IPS DF 6.9 (cell line): ENCODE measurements at places on chromosomes 2 and 18.

DNA sequence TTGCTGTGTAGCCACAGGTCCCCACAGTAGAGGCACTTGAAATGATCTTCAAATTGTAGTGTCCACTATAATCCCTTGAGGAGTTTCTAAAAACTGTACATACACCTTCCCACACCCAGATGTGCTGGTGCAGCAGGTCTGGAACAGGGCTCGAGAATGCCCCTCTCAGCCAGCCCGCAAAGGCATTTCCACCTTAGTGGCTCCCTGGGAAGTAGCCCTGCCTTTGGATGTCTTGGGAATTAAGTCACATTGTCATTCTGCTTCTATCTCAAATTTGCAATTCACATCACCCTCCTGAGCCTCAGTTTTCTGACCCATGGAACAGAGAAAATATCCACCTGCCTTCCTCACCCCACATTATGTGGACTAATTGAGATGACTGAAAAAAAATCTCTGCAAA lies 44.3 kb upstream of the TCF7L1 start:
- no peaks in the 10 kb centered on the region for H3K27me3 ChIP-seq
- H3K4me3 ChIP-seq, result no peak overlapping the region
- no peak for DNase-seq

GRCh38 chr2:200787351-200788120 lies 24.2 kb upstream of the BZW1 start:
- H3K4me1 ChIP-seq, result peaks cover 5% of the 10 kb centered on the region; the same call in 1 of the 2 replicates
- H3K27me3 ChIP-seq, result no peaks in the 10 kb centered on the region
- H3K27ac ChIP-seq, result no peak overlapping the region

GRCh38 chr2:126894585-126895182 lies 4.0 kb upstream of the TEX51 start:
- no peaks in the 10 kb centered on the region for H3K27me3 ChIP-seq
- DNase-seq, result no peak
- H3K4me1 ChIP-seq, result no peaks in the 10 kb centered on the region
- no peak overlapping the region for H3K4me3 ChIP-seq

DNA sequence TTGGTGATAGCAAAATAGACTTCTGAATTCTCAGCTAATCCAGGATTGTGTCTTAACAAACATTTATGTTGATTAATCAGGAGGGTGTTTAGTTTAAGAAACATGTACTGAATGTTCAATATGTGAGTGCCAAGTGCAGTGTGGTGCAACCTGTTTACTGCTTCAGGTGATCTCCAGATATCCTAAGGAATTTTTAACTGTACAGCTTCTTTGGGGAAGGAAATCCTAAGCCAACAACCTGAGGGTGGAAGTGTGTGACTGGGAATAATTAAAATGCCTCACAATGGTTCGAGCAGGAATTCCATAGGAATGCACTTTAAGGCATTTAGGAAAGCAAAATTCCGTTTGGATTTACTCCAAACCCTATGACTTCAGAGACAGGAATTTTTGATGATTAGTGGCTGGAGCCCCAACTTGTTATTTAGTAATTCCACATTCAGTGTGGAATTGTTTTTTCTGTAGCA lies 16.4 kb downstream of the CRIM1 start:
- H3K4me3 ChIP-seq, result no peak overlapping the region
- H3K36me3 ChIP-seq, result peaks cover 2% of the 10 kb centered on the region; the same call in 1 of the 2 replicates
- DNase-seq, result no peak
- H3K4me1 ChIP-seq, result peaks cover 23% of the 10 kb centered on the region
- H3K27me3 ChIP-seq, result no peaks in the 10 kb centered on the region

DNA sequence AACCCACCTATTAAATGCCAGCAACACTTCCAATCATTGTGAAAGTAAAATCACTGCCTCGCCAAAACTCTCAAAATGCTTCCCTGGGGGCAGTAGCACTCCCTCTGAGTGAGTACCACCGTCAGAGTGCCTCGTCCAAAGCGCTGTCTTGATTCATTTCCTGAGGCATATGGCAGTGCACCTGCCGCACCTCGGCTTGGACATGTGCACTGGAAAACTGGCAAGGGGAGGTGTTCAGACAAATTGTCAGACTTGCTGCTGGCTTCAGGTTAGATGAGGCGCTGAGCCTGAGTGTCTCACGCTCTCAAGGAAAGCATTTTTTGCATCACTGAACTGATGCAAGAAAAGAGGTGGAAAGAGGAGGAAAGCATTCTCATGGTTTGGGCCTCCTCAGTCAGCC lies 132.8 kb downstream of the ATL2 start:
- H3K36me3 ChIP-seq, result no peaks in the 10 kb centered on the region
- H3K4me1 ChIP-seq, result peaks cover 2% of the 10 kb centered on the region; the same call in 1 of the 2 replicates
- no peaks in the 10 kb centered on the region; the same call in 1 of the 2 replicates for H3K27me3 ChIP-seq
- DNase-seq, result no peak

DNA sequence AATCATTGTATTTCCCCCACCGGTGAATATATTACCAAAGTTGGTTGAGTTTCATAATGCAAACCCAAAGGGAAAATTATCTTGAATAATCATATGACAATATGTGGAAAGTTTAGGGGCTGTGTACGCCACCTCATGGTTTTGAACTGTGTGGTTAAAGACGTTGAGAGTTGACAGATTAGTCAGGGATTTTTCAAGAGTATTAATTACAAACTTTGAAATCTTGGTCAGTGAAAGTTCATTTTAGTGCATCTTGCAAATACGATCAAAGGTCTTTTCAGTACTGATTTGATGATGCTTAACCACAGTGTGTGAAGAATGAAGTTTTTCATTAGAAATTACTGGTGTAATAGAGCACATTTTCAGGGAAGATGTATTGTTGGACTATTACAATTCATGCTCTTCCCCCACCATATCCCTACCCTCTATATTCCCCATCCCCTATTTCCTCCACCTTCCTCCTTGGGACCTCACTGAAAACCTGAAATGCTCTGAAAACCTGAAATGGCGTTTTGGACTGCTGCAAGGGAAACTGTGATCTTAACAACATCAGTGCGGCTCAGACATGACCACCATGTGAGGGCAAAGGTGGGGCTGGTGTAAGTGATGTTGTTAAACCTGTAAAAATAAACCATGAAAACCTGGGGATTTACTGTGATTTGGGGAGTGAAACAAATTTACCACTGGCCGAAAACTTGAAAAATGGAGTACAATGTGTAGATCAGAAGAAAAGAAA lies 4.5 kb upstream of the BCL2L11 start:
- H3K4me3 ChIP-seq, result no peak overlapping the region
- DNase-seq, result no peak
- no peak overlapping the region for H3K27ac ChIP-seq
- H3K36me3 ChIP-seq, result no peaks in the 10 kb centered on the region

DNA sequence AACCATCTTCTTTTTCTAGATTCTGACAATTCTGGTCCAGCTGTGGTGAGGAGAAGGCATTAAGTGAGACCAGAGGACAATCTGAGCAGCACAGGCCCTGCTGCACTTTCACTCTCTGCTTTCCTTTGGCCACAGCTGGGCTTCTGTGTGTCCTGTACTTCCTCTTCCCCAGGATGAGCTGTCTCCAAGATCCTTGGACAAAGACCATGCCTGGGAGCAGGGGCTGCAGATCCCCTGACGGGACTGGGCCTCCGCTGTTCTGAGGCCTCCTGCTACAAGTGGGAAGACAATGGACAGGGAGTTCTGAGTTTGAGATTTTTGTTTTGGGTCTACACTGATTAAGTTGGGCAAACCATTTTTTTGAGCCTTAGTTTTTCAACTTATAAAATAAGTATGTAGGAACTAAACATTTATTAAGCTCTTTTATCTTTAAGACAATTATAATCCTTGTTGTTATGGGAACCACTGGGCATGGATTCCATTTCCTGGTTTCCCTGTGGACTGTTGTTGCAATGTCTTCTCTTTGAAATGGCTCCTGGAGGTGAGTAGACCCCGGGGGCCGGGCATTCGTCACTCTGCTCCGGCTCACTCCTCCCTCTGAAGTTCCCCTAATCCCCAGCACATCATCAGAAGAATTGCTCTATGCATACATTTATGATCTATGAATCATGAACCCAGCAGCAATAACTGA lies 266.6 kb downstream of the ACTR3 start:
- no peaks in the 10 kb centered on the region for H3K4me1 ChIP-seq
- H3K27ac ChIP-seq, result no peak overlapping the region
- no peaks in the 10 kb centered on the region for H3K27me3 ChIP-seq

DNA sequence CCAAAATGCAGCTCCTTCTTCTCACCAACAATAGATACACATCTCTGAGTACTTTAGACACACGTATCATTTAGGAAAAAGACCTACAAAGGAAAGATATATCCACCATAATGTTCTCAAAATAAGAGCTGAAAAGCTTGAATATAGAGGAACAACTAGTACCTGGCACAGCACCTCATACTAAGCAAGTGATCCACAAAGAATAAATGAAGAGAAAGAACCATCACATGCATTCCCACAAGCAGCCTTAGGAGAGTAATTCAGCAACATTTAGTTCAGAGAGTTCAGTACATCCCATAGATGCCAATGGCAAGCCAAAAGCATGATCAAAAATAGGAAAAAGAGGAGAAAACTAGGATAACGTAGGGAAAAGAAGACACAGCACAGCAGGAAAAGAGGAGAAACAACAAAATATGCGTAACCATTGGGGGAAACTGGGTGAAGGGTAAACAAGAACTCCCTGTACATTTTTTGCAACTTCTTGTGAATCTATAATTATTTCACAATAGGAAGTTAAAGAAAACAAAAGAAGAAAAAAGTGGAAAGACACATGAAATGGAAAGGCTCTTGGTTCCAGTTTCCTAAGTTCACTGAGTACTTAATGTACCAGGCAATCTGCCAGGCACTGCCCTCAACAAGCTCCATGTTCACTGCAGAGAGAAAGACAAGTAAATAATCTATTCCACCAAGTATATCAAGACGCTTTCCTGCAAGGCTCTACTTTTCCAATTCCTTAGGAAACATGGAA lies 22.3 kb downstream of the CLASP1 start:
- no peaks in the 10 kb centered on the region for H3K27me3 ChIP-seq
- no peak overlapping the region for H3K27ac ChIP-seq
- no peaks in the 10 kb centered on the region for H3K36me3 ChIP-seq
- DNase-seq, result no peak
- no peak overlapping the region for H3K4me3 ChIP-seq
- no peaks in the 10 kb centered on the region for H3K4me1 ChIP-seq

DNA sequence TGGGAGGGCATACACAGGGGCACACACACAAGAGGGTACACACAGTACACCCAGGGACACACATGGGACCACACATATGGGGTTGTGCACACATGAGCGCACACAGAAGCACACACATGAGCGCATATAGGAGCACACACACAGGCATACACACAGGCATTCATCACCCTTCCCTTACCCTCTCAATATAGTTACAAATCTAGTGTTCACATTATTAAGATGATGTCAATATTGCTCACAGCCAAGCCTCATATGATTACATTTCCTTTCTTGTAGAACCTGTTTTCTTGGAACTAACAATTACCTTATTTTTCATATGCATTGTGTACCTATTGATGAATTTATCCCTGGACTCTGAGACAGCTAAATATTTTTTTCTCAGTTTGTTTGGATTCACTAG lies 156.7 kb downstream of the FHOD3 start:
- no peaks in the 10 kb centered on the region for H3K27me3 ChIP-seq
- no peaks in the 10 kb centered on the region for H3K36me3 ChIP-seq
- no peak overlapping the region for H3K27ac ChIP-seq
- DNase-seq, result no peak
- no peak overlapping the region for H3K4me3 ChIP-seq
- peaks cover 6% of the 10 kb centered on the region for H3K4me1 ChIP-seq

GRCh38 chr2:77404189-77404588 lies 118.0 kb downstream of the LRRTM4 start:
- no peak overlapping the region for H3K27ac ChIP-seq
- no peaks in the 10 kb centered on the region; the same call in 1 of the 2 replicates for H3K4me1 ChIP-seq
- no peak for DNase-seq
- H3K36me3 ChIP-seq, result no peaks in the 10 kb centered on the region
- H3K27me3 ChIP-seq, result no peaks in the 10 kb centered on the region
- H3K4me3 ChIP-seq, result no peak overlapping the region

GRCh38 chr2:31266804-31267203 lies 32.9 kb downstream of the EHD3 start:
- no peaks in the 10 kb centered on the region for H3K36me3 ChIP-seq
- H3K4me3 ChIP-seq, result no peak overlapping the region
- peaks cover 3% of the 10 kb centered on the region for H3K4me1 ChIP-seq
- no peak overlapping the region for H3K27ac ChIP-seq
- H3K27me3 ChIP-seq, result no peaks in the 10 kb centered on the region

DNA sequence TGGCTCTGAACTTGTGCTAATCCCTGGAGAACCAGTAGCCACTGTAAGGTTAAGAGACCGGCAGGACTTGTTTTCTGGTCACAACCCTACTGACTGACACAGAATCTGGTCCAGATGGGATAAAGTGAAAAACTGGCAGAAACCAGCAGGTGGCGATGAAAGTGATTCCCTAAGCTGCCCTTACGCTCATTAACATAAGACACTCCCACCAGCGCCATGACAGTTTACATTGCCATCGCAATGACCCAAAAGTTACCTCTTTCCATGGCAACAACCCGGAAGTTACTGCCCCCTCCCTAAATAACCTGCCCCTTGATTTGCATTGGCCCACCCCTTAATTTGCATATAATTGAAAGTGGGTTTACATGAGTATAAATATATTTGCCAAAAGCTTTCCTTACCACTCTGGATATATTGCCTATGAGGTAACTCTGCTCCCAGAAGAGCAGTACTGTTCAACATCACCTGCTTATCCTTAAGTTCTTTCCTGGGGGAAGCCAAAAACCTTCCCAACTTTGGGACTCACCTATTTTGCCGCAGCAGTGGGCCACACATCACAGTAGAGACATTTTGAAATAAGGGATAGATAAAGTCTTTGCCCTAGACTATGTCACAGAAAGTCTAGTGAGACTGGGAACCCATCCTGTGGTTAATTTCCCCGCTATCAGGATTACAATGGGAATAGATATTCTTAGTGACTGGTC lies 35.8 kb upstream of the AFF3 start:
- no peak overlapping the region for H3K4me3 ChIP-seq
- no peaks in the 10 kb centered on the region; the same call in 1 of the 2 replicates for H3K27me3 ChIP-seq

DNA sequence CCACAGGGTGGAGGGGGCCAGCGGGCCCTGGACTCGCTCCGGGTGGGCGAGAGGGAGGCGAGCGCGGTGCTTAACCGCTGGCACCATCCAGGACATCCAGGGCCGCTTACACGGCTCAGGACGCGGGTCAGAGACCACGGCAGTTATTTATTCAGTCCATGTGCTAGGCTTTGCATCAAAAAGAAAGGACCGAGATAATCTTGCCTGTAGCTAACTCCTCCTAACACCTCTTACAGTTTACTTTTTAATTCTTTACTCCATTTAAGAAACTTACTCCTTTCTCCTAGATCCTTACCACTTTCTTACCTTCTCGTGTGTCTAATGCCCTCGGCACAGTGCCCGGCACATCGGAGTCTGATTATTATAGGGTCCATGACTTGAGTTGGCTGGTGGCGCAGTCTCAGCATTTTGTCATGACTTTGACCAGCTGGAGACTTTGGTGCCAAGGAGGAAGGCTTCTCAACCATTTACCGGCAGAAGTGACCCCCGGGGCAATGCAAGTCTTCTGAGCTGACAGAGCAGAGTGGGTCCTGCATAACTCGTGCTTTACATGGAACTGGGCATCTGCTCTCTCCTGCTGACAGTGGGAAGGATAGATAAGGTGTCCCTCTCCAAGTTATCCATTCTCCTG lies 503 bp downstream of the ANXA4 start:
- no peaks in the 10 kb centered on the region for H3K27me3 ChIP-seq
- H3K36me3 ChIP-seq, result no peaks in the 10 kb centered on the region
- no peak overlapping the region for H3K27ac ChIP-seq
- H3K4me3 ChIP-seq, result peak overlapping the region; percentile 27
- no peaks in the 10 kb centered on the region; the same call in 1 of the 2 replicates for H3K4me1 ChIP-seq
- DNase-seq, result no peak

GRCh38 chr2:203709416-203710040 lies 3.1 kb downstream of the CD28 start:
- no peak for DNase-seq
- no peaks in the 10 kb centered on the region; the same call in 1 of the 2 replicates for H3K4me1 ChIP-seq
- H3K27ac ChIP-seq, result no peak overlapping the region
- no peaks in the 10 kb centered on the region for H3K36me3 ChIP-seq
- no peak overlapping the region for H3K4me3 ChIP-seq
